CD14-positive monocyte (primary cell): ENCODE measurements at places on chromosomes 11 and 22.

DNA sequence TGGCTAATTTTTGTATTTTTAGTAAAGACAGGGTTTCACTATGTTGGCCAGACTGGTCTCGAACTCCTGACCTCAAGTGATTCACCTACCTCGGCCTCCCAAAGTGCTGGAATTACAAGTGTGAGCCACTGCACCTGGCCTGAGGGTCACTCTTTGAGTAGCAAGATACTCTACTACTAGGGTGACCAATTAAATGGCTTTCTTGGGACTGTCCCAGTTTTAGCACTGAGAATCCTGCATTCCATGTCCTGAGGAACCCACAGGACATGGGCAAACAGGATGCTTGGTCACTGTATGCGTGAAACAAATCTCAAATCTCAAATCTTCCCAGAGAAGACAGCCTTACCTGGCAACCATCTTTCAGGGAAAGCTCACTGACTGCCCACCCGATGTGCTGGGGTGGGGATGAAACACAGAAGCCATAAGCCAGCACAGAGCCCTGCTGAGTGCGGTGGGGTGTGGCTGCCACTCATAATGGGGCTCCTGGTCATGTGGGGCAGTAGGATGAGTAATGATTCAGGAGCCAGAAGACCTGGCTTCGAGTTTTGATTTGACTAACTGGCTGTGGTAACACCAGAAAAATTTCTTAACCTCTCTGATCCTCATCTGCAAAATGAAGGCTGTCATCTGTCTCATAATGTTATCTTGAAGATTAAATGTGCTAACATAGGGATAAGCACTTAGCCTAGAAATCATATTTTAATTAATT is 11.5 kb downstream of the CLMP start:
- no peak for DNase-seq

DNA sequence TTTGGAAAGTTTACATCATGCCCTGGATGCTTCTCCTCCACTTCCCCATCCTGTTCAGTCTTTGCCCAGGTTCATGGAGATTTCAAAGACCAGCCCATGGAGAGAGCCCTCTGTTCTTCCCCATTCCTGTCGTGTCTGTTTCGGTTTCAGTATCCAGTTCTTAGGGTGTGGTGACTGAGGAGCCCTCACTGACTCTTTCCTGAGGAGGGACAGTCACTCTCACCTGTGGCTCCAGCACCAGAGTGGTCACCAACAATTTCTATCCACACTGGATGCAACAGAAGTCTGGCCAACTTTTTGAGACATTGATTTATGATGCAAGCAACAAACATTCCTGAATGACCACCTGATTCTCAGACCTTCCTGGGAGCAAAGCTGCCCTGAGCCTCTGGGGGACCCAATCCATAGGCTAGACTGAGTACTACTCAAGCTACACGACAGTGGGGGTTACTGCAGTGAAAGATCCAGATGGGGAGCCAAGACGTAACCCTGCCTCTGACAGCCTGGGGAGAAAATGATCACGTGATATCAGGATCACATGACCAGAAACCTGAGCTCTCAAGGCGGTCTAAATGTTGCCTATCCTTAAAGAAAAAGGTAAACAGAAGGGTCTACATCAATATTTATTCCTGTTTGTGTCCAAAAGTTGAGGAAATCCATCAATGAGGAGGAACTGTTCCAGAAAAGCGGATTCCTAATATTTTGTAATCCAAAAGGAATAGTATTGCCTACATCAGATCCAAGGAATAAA is 76.2 kb upstream of the VPREB1 start:
- DNase-seq: peak; percentile 54

- no peak for DNase-seq
These were observed 220.8 kb upstream of the SNX19 start for GRCh38 chr11:131137046-131137445.

DNA sequence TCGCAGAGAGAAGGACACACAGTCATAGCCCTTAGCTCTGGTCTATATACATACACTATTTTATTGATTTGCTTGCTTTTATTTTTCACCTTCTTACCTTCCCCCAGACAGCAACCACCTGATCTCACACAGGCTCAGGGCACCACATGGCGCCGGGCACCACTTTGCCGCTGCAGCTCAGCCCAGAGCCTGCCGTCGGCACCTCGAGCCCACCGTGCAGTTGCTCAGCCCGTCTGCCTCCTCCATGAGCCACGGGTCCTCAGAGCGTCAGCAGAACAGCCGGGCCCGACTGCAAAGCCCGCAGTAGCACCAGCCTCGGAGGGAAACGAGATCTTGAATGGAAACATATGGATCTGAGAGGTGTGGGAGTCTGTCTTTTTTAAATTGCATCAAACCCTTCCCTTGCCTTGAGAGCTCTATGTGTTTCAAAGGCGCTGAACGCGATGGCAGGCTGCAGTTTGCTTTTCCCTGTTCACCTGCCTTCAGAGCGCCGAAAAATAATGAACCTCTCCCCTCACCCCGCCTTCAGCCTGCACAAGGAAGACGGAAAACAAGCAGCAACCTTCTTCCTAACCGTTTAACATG is 505.4 kb downstream of the MN1 start:
- DNase-seq: no peak

DNA sequence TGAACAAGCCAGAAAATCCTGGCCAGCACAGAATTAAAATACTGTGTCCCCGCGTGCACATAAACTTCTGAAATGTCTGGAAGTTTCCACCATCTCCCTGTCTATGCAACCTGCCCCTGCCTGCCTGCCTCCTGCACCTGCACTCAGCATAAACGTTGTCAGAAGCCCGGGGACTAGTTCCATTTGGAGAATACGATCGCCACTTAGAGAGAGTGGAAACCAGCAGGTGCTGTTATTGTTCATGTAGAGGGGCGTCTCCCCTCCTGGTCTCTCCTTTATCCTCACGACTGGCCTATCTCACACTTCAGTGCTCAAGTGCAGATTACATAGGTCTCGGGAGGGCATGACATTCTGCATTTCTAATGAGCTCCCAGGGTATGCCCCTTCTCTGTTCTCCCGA is 35.6 kb downstream of the MPPED1 start:
- no peak for DNase-seq

DNA sequence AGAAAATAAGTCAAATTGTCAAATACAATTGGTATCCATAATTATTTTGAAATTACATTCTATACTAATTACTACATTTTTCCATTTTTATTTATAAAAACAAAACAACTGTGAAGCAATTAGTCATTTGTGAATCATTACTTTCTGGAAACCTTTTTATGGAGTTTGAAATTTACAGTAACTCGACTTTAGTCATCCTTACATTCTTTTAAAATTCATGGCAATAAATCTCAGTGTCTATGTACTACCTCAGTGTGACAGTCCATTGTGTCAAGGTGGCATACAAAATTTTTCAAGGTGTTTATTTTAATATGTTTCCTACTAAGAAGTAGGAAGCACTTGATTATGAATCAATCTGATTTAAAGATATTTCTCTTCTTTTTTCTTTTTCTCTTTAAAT is 1949.4 kb upstream of the RAG2 start:
- no peak for DNase-seq

DNA sequence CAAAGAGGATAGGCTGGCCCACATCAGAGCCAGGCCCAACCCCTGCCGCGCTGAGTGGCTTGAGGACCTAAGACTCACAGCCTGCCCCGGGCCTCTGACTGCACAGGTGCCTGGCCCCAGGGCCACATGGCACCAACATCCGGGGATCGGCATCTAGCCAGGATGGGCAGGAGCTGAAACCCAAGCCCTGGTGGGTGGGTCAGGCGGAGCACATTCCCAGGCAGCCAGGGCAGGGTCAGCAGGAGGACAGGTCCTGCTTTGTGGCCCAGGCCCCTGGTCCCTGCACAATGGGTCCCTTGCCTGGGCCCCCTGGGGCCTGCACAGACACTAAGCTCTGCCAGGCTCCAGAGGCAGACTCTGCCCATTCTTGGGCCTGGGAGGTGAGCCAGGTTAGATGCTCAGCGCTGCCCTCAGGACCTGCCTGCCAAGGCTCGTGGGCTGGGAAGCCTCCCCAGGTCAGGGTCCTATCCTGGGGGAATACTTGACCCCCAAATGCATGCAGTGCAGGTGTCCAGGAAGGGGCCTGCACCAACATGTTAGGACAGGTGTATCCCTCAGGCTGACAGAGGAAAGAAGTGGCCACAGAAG is 33.5 kb downstream of the ARVCF start:
- no peak for DNase-seq

DNA sequence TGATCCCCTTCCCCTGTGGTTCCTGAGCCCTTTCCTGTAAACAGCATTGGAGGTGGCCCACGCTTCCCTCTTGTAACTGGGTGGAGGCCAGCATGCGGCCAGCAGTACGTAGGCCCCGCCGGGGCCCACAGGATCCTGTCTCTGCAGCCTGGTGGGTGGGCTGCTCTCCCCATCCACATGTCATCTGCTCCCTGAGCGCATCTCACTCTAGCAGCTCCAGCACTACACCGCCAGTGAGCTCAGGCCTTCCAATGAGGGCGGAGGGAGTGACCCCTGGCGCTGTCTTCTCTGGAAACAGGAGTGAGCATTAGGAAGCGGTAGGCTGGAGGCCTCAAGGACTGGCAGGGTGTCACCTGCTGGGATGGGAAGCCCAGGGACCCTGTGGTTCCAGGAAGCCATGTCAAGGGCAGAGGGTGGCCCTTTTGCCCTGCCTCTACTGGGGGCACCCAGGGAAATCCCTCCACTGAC is 363.9 kb downstream of the TBC1D22A start:
- DNase-seq: no peak

GRCh38 chr22:50434849-50435248 is 40.0 kb downstream of the SBF1 start:
- no peak for DNase-seq

DNA sequence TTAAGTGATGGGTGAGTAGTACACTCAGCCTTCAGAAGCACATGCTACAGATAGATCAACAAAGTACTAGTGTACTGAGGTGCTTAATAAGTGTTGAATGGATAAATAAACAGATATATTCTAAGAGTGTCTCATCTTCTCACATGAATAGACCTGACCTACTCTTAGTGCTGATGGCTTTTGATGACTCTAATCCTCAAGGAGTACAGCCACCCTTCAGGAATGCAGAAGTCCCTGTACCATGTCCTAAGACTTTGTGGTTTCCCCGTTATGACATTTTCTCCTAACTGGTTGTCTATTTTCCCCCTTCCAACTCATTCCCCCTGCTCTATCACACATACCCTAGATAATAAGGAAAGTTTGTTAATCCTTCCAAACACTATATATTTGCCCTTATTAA is 61.6 kb downstream of the C11orf65 start:
- no peak for DNase-seq

- no peak for DNase-seq
These were observed 1.0 kb upstream of the BTG4 start for GRCh38 chr11:111513240-111513605.

- DNase-seq: no peak
These were observed 138.5 kb downstream of the MYO18B start for GRCh38 chr22:25880524-25880923.

- peak; percentile 77 for DNase-seq
These were observed 55.7 kb downstream of the MYH9 start for GRCh38 chr22:36331912-36332622.

GRCh38 chr11:70331901-70332300 is 61.4 kb downstream of the PPFIA1 start:
- DNase-seq: no peak

GRCh38 chr11:76686261-76687079 is 15.9 kb upstream of the LRRC32 start:
- DNase-seq: peak; percentile 31

- DNase-seq: no peak
These were observed 18.3 kb downstream of the ADORA2A start for GRCh38 chr22:24445481-24446259.

DNA sequence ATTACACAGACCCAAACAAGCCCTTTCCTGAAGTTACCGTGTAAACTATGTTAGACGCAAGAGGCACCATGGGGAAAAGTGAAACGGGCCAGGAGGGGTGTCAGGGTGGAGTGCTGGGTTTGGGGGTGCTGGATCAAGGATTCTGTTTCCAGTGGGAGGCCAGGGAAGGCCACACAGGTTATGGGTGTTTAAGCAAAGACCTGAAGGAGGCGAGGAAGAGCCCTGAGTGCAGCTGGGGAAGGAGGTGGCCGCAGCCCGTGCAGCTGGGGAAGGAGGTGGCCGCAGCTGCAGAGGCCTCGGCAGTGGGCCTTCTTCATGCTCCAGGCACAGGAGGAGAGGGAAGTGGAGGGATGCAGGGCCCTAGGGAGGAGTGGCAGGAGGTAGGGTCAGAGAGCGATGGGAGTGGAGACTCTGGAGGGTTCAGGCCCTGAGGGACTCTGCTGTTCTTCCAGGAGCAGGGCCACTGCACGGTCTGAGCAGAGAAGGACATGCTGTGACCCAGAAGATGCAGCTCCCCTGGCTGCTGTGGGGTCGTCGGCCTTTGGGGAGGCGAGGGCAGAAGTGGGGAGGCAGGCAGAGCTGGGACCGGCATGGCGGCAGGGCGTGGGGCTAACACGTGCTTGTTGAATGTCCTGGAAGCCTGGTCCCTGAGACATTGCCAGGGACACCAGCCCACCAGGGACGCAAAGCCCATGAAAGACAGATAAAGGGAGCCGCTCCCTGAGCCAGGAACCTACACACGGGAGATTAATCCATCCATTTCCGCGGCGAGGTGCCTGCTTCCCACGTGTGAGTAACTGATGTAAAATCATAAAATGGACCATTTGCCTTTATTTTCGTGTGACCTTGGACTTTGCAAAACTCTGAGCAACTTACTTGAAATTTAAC is 1049.1 kb downstream of the BRD1 start:
- DNase-seq: no peak

DNA sequence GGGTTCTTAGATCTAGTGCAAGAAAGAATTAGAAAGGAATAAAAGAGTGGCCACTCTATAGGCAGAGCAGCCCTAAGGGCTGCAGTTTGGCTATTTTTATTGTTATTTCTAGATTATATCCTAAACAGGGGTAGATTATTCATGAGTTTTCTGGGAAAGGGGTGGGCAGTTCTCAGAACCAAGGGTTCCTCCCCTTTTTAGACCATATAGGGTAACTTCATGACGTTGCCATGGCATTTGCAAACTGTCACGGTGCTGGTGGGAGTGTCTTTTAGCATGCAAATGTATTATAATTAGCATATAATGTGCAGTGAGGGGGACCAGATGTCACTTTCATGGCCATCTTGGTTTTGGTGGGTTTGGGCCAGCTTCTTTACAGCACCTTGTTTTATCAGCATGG is 44.6 kb downstream of the METTL15 start:
- no peak for DNase-seq

- no peak for DNase-seq
These were observed 18.4 kb upstream of the IL2RB start for GRCh38 chr22:37167981-37168647.

DNA sequence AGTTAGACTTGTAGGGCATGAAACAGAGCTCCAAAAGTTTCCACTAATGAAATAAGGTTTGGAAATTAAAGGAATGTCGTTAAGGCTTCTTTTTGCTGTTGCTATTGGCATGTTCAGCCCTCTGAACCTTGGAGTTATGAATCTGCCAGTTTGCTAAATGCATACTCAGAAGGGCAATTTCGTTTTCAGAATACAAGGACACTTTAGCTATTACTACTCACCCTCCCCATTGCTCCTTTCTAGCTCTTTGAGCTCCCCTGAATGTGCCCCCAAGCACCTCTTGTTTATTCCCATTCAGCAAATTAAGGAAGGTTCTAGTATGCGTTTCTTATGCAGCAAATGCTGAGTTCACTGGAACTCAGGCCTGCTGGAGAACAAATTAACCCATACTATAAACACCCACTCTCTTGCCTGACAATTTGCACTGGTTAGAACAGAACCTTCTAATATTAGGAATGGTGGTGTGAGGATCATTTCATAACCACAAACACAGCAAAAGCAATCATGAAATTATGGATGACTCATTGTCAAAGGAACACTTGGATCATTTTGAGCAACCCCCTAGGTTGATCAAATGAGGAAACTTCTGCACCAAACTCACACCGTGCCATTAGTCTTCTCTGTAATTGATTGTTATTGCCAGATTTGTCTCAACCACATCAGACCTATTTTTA is 26.2 kb upstream of the LIN7C start:
- DNase-seq: no peak

GRCh38 chr11:132057266-132057665 is 686.9 kb downstream of the NTM start:
- no peak for DNase-seq
